ENCODE measurements at places on chromosomes 2 and 18. TPM values are rescaled to one million over a fixed set of nuclear protein-coding genes. Genes with fewer than 3 reads are reported as not detected.

The MLPH gene
- not detected for total RNA-seq

The RGPD3 gene
- 0.04 TPM for total RNA-seq

- no peak for DNase-seq
Measured at GRCh38 chr18:55244546-55244945, 285.3 kb upstream of the CCDC68 start.

DNA sequence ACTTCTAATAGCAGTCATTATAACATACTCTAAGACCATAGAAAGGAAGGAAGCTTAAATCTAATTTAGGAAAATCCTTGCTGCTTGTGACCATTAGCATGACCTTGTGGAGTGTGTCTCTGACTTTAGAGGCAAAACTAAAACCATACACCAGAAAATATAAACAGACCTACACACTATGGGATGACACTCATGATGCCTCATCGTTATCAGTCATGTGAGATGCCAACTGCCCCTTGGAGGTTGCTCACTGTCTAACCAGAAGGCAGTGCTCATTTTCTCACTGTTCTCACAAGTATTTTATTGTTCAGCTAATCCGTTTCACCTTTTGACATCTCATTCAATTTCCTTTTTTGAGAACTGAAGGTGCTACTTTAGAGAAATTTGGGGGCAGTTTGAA lies 376.9 kb downstream of the RND3 start:
- DNase-seq = no peak

The COLEC11 gene
- 0.24 TPM for total RNA-seq

DNA sequence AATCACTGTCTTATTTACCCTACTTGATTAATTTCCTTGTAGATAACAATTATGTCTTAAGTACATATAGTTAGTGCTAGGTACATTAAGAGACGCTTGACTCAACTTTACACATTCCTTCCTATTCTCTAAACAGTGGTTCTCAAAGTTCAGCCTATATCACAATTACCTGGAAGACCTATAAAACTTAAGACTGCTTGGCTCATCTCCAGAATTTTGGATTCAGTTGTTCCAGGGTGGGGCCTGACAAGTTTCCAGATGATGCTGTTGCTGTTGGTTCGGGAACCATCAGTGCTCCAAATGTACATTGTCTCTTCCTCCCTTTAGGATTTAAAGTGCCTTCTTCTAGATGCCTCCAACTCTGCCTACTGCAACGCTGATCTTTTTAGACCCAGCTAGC lies 4.0 kb downstream of the PPP3R1 start:
- DNase-seq = no peak

The SERPINB10 gene
- total RNA-seq = not detected

The SLC39A6 gene
- total RNA-seq = 44.8 TPM

DNA sequence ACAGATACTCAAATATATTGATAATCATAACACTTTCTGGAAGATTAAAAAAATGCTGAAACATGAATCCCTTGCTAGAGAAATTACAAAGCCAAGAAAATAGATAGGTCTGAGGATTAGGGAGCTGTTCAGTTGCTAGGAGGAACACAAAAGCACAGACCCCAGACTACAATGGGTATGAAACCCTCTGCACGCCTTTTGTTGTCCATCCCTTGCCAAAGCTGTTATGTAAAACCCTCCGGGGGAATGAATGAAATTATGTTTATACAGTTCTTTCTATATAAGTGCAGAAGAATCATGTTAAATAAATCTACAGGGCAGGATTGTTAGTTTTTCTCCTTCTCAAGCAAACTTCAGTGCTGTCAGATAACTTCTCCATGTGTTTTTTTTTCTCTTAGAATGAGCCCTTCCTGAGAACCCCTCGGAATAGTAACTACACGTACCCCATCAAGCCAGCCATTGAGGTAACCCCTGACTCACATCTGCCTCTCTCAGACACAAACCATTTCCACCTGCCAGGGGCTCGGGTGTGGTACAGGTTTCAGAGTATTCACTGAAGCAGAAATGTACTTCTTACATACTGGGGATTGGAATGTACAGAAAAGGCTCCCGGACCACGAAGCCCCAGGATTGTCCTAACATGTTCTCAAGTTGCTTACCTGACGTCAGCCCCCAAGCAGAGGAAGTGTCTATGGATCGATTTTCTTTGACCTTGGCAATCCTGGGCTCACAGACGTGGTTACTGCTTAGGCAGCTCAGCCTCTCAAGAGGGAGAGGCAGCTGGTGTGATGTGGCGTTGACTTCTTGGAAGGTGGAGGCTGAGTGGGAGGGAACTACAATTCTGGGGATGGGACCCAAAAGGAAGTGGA lies 118.0 kb downstream of the PLB1 start:
- no peak for DNase-seq

The RTP5 gene
- 0.11 TPM for total RNA-seq

- peak; percentile 26 for DNase-seq
Measured at GRCh38 chr2:170816504-170817092, at the start of gene GAD1. Gene GAD1 (plus strand): TSS chr2:170816887. CDS start chr2:170818592, 1,705 bp downstream.

DNA sequence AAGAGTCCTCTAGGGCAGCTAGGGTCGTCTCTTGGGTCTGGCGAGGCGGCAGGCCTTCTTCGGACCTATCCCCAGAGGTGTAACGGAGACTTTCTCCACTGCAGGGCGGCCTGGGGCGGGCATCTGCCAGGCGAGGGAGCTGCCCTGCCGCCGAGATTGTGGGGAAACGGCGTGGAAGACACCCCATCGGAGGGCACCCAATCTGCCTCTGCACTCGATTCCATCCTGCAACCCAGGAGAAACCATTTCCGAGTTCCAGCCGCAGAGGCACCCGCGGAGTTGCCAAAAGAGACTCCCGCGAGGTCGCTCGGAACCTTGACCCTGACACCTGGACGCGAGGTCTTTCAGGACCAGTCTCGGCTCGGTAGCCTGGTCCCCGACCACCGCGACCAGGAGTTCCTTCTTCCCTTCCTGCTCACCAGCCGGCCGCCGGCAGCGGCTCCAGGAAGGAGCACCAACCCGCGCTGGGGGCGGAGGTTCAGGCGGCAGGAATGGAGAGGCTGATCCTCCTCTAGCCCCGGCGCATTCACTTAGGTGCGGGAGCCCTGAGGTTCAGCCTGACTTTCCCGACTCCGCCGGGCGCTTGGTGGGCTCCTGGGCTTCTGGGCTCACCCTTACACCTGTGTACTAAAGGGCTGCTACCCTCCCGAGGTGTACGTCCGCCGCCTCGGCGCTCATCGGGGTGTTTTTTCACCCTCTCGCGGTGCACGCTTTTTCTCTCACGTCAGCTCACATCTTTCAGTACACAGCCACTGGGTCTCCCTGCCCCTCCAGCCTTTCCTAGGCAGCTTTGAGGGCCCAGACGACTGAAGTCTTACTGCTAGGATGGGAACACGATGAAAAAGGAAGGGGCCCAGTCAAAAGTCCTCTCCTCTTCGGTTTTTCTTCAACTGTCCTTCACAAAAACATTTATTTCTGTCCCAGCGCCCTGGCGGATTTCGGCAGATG lies 8.1 kb downstream of the SIX2 start:
- DNase-seq = no peak

DNA sequence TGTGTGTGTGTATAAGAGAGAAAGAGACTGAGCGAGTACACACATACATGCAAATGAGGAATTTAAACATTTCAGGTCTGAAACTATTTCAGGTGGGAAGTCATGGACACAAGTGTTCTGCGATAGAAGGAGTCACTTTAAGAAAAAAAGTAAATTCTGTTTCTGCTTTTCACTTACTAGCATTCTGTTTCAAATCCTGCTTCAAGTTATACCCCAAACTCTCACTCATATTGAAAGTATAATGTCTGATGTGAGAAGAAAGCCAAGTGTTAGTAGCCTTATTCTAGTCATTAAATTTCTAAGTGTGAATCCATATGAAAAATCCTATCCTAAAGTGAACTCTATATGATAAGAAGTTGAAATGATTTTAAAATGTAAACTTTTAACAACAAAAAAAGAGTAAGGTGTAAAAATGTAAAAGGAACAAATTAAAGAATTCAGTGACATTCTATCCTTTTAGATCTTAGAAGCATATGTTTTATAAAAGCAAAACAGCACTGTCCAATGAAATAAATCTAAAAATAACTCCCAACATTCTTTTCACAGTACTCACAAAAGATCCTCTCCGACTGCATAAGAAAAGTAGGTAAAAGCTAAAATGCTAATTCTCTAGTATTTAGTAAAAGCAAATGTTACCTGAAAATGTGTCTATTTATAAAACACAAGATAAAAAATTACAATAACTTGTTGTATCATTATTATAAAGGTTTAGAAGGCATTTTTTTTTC lies 570.6 kb downstream of the ZEB2 start:
- no peak for DNase-seq

The BMPR2 gene
- 9.7 TPM for total RNA-seq

All from CD8-positive, alpha-beta memory T cell (primary cell).